ENCODE measurements at places on chromosomes 1 and 21.

- peak; percentile 68 for DNase-seq
Observed at GRCh38 chr1:234114648-234115307, 210.3 kb downstream of the SLC35F3 start.

GRCh38 chr1:65386439-65386838 lies 34.0 kb upstream of the LEPR start:
- no peak for DNase-seq

GRCh38 chr1:226491093-226491850 lies 57.3 kb upstream of the STUM start:
- DNase-seq = peak; percentile 8

GRCh38 chr1:11767922-11768704 lies 6.1 kb downstream of the C1orf167 start:
- DNase-seq = no peak

GRCh38 chr1:74613894-74614293 lies 59.7 kb downstream of the ERICH3 start:
- no peak for DNase-seq

DNA sequence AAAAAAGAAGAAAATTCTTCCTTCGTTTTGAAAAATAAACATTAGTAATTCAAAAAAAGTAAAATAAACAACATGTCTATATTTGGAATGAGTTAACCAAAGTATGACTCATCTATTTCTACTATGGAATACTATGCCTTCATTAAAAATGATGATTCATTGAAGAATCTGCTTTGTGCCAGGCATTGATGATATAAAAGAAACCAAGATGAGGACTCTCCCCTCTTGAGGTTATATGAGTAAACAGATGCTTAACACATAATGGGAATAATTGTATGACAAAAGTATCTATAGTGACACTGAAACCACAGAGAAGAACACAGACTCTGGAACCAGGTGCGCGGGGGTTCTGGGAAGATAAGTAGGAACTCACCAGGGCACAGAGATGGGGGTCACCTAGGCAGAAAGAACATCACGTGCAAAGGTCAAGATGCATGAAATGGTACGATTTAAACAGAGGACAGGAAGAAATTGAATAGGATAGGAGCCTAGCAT lies 18.8 kb downstream of the ELF3 start:
- peak; percentile 7 for DNase-seq

- DNase-seq = no peak
Observed at GRCh38 chr1:28436211-28436769, 66.8 kb downstream of the PHACTR4 start.

GRCh38 chr21:45448810-45449657 lies 44.1 kb downstream of the COL18A1 start:
- DNase-seq = no peak

DNA sequence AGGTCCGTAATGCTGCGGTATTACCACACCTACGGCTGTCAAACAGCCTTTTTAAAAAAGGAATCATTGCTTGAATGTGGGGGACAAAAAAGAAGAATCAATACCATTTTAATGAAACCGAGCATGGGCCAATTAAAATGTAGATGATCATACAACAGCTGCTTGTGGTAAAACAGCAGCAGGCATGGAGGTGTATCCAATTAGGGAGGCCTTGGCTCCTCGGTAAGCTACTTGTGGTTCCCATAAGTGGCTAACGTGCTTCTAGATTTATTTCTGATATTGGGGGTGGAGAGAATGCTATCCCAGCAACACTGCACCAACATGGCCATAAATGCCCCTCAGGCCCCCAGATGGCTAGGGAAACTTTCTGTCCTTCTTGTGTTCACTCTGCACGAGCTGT lies 1.8 kb downstream of the PTPN14 start:
- DNase-seq = no peak

DNA sequence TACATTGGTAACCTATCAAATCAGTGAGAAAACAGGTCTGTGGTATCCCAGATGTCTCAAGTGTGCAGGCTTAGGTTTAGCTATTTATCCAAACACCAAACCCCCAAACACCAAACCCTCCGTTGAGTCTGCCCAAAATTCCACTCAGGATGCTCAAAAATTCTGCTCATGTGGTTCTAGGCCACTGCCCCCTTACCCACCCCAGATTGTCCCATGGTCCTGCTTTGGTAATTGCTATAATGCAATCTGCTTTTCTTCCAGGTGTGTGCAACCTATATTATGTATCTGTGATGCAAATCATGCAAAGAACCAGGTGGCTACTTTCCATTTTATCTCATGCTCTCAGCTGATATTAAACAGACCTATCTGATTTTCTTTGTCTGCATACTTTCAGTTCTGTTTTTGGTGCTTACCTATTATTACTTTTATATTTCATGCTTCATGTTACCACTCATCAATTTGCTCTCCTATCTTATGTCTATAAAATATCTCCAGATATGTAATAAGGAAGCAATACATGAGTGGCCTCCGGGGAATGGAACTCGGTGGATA lies 123.7 kb downstream of the TOMM20 start:
- DNase-seq = no peak

DNA sequence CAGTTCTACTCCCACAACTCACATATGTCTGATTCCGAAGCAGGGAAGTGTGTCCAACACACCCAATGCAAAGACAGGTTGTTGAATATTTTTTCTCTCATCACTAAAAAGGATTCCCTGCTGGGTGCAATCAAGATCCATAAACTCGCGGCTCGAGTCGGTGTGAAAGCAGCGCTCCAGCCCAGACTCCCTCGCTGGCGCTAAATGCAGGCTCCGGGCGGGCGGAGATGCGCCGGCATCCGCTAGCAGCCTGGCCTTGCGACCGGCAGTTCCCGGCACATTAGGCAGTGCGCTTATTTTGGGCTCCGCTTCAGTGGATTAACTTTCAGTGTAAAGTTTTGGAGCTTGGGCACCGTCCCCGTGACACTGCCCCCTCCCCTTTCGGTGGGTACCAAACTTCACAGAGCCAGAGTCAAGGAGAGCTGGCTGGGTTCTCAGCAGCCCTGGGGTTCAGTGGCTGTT lies 87.7 kb upstream of the POU3F1 start:
- DNase-seq = no peak

- no peak for DNase-seq
Observed at GRCh38 chr1:107058245-107059032, 2.0 kb downstream of the PRMT6 start.

GRCh38 chr1:59323879-59324278 lies 27.0 kb downstream of the FGGY start:
- no peak for DNase-seq

DNA sequence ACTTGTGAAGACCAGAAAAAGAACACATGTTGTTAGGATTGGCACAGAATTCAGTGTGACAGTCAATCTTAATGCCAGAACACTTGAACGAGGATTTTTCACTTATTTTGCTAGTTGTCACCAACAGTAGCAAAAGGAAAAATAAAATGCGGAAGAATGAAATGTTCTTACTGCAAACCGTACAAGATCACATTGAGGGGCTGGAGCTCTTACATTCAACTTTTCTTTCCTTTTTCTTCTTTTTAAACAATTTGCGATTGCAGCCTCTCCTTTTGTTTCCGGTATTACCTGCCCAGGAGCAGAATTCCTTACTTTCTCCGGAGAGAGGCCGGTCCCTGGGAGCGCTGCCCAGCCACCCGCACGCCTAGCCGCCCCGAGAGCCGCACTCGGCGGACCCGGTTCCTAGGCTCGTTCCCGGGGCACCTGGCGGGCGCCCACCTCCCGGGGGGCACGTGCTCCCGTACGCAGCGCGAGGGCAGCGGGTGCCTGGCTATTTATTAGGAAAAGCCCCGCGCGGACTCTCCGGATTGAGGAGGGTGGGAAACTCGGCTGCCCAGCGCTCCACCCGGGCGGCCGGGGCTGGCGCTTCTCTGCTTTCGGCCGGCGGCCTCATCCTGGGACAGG lies 1.2 kb upstream of the CAMTA1 start:
- DNase-seq = no peak

GRCh38 chr1:35556484-35557117 lies 602 bp downstream of the KIAA0319L start:
- DNase-seq = no peak

GRCh38 chr1:203371288-203371687 lies 20.4 kb upstream of the FMOD start:
- DNase-seq = peak; percentile 18

- no peak for DNase-seq
Observed at GRCh38 chr21:39666026-39666425, 53.3 kb downstream of the B3GALT5 start.

DNA sequence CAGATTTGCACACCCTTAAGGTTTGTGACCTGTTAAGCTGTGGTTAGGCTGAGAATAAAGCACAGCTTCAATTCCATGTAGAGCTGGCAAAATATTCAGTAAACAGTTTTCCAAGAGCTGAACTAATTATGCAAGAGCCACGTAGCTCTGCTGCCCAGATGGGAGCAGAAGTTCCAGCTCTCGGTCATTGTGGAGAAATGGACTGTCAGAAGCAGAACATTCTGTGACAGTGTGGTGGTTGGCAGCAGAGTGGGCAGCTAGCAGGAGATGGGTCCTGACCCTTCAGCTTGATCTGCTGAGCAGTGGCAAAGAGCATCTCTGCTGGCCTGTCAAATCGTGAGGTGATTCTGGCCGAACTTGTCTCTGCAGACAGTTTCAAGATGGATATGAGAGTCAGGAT lies 23.2 kb downstream of the RHOU start:
- no peak for DNase-seq

- no peak for DNase-seq
Observed at GRCh38 chr1:206450281-206450680, 20.0 kb upstream of the IKBKE start.

DNA sequence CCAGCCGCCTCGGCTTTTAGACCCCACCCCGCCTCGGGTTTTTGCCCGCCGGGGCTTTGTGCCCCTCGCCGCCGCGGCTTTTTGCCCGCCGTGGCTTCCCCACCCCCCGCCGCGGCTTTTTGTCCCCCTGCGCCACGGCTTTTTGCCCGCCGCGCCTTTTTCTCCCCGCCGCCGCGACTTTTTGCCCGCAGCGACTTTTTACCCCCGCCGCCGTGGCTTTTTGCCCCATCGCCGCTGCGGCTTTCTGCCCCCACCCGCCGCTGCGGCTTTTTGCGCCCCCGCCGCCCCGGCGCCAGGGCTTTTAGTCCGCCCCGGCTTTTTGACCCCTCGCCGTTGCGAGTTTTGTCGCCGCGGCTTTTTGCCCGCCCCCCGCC lies 474.4 kb downstream of the FAM72C start:
- DNase-seq = peak; percentile 43

- DNase-seq = no peak
Observed at GRCh38 chr1:66339944-66340343, 194.0 kb upstream of the SGIP1 start.

DNA sequence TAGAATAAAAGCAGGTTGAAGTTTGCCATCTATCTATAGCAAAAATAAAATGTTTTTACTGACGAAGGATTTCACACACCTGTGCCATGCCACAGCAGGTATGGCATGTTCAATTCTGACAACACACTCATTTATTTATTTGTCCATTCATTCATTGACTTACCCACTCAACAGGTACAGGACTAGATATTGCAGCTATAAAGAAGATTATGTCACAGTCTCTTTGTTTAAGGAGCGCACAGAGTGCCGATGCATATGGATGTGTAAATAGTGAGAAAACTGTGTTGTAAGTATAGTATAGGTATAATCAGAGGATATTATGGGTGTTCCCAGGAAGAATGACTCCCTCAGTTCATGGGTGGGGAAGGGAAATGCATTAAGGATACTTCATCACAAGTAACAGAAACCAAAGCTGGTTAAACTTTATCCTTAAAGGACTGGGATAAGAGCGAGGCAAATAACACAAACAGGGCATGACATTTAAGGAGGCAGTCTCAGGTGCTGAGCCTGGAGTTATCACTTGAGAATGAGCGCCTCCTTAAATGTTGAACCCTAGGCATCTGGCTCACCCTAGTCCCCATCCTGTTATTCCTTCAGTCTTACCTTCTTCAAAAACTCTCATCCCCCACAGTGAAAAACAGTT lies 7.9 kb upstream of the ZRANB2 start:
- no peak for DNase-seq

- no peak for DNase-seq
Observed at GRCh38 chr1:165147799-165148198, 208.7 kb downstream of the LMX1A start.

DNA sequence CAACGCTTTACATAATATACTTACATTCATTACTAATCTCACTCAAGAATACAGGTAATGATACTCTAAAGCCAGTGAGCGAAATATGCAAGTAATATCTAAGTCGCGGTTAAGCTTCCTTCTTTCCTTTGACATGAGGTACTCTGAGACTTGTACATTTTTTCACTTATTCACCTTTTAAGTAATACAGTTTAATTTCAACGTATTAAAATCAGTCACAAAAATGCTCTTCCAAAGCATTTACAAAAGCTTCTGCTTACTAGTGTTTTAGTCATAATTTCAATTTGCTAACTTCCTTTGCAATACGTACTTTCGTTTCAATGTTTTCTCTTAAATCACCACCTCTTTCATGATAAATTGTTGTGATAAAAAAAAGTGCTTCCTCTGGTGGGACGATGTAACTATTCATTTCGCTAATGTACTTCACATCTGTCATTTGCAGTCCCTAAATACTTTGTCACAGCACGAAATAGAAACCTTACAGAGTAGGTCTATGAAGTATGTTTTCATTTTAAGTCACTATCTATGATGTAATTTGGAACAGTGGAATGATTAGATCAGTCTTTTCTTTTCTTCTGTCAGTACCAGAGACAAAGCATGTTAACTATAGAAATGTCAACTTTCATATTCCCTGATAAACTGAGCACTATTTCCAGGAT lies 34.0 kb upstream of the ADGRL4 start:
- no peak for DNase-seq

GRCh38 chr1:94255476-94255875 lies 18.1 kb upstream of the ARHGAP29 start:
- DNase-seq = no peak

- no peak for DNase-seq
Observed at GRCh38 chr1:94929351-94930217, 2.7 kb upstream of the CNN3 start.

- no peak for DNase-seq
Observed at GRCh38 chr1:116855773-116856201, 53.9 kb upstream of the PTGFRN start.

GRCh38 chr1:117608758-117609157 lies 2.9 kb downstream of the TENT5C start:
- no peak for DNase-seq

DNA sequence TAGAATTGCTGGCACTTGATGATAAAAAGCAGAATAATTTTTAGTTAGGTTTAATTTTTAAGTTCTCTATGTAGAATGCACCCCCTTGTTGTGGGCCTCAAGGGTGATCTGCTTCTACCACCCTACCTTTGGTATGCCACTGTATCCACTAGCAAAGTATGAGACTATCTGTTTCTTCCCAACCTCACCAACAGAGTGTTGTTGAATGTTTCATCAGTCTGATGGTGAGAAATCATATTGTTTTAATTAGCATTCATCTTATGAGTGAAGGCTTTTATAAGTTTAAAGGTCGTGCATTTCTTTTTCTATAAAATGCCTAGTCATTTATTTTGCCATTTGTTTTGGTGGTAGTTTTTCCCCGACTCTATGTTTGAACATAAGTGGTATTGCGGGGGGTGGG lies 141.0 kb downstream of the MAGI3 start:
- DNase-seq = no peak
